ENCODE measurements at places on chromosomes 6 and 20.
A peak's percentile ranks its signal among the peaks of the same experiment; 100 is the strongest.

GRCh38 chr6:119052987-119053386 is 25.5 kb downstream of the FAM184A start:
- no peak for DNase-seq

- no peak for DNase-seq
Observed at GRCh38 chr6:4169028-4169789, 33.8 kb upstream of the ECI2 start.

- no peak for DNase-seq
Observed at GRCh38 chr20:3277686-3278465, 38.9 kb upstream of the SLC4A11 start.

GRCh38 chr20:42046371-42047085 is 428.4 kb upstream of the CHD6 start:
- DNase-seq, result no peak

DNA sequence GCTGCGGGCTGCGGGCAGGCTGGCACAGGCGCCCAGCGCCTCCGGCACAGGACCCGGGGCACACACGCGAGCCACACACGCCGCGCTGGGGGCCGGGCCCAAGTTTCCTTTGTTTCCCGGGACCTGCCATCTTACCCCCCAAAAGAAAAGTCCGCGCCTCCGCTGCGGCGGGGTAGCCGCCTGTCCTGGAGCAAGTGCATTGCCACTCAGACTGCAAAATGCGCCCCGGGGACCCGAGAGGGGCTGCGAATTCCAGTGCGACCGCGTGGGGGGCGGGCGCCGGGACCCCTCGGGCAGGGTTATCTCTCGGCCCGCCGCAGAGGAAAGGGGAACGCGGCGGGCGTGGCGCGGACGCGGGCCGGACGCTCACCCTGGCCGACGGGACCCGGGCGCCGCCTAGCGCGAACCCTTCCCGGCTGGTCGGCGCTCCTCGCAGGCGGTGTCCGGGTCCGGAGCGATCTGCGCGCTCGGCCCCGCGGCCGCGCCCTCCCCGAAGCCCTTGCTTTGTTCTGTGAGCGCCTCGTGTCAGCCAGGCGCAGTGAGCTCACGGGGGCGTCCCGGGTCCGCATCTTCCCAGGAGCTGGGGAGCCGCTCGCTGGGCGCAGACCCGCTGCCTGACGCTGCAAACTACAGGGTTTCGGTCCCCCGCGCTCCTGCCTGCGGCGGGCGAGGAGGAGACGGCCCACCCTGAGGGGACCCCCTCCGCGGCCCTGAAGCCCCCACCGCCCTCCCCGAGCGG is 639 bp upstream of the CD24 start:
- peak; percentile 63 for DNase-seq

- no peak for DNase-seq
Observed at GRCh38 chr6:42702200-42702599, 20.2 kb downstream of the PRPH2 start.

DNA sequence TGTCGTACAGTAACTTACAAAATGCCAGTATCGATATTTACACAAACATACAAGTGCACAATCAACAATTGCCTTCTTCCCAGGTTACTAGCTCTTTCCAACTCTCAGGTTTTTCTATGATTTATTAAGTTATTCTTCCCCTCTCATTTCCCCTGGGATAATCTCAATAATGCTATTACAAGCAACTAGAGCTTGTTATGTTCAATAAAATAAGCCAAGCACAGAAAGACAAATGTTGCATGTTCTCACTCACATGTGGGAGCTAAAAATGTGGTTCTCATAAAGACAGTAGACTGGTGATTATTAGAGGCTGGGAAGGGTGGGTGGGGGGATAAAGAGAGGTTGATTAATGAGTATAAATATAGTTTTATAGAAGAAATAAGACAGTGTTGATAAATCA is 577.1 kb downstream of the HACE1 start:
- no peak for DNase-seq

- DNase-seq, result no peak
Observed at GRCh38 chr20:54208548-54209176, 775 bp downstream of the PFDN4 start.

DNA sequence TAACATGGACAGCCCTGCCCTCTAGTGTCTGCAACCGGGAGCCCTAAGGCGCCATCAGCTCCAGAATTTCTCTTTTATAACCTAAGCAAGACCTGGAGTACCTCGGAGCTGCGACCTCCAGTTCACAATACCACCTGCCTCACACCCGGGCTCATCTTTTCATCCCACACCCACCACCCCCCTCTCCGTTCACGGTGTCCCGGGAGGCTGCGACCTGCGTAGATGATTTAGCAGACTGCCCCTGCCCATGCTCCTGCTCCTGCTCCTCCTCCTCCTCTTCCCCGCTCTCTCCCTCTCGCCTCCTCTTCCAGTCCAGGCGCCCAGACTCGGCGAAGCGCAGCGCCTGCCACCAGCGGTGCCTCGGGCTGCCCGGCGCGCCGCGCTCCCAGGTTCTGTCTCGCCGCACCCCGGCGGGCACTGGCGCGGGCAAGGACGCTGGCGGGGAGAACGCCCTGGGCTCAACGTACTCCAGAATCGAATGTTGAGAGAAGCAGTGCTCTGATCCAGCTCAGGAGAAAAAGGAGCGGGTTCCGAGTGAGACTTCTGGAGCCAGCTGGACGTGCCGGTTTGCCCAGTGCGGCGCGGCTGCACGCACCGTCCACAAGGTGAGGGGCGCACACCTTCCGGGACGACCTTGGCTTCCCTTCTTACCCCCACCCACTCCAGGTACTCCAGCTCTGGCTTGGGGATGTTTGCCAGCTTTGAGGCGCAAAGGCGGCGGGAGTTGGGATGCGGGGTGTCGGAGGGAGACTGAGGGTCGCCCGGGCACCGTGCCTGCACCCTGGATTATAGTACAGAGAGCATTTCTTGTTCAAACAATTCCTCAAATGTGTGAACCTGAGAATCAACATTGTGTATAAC is at the start of gene HTR1E:
Gene HTR1E (plus strand): TSS at position 310 of the 861 bp plus-strand sequence. CDS start 77,807 bp downstream, outside the sequence.
- no peak for DNase-seq

DNA sequence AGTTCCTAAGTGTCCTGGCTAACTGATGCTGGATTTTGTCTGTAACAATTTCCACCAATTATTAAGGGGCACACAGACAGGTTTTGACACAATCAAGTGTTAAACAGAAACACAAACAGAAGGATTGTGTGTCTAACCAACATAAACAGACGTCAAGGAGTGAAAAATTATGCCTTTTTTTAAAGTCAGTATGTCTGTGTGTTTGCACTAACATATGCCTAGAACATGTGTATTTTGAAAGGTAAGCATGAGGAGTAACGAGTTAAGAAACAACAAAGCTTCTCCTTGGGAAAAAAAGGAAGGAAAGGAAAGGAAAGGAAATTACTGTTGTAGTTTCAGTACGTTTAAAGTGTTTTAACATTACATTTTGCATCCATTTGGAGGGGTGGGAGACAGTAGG is 466.3 kb upstream of the ID4 start:
- no peak for DNase-seq

DNA sequence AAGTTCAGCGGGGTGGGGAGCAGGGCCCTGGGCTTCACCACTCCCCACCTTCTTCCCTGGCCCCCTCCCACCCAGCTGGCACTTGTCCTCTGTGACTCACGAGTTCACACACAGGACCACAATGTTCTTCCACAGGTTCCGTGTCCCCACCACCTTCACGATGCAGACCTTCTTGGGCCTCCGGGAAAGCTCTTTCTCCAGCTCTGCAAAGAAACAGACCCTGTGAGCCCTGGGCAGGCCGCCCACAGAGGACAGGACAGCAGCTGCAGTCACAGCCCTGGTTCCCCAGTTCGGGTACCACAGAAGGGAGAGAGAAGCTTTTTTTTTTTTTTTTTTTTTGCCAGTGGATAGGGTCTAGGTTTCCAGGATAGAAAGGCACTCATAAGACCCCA is 30.9 kb downstream of the PSMG4 start:
- DNase-seq, result peak; percentile 49

- no peak for DNase-seq
Observed at GRCh38 chr6:38498085-38498484, 141.6 kb downstream of the BTBD9 start.

- no peak for DNase-seq
Observed at GRCh38 chr20:10463622-10464021, 28.5 kb downstream of the SLX4IP start.

- DNase-seq, result no peak
Observed at GRCh38 chr6:143538374-143538773, 26.9 kb upstream of the FUCA2 start.

GRCh38 chr6:168319279-168320111 is at the start of gene DACT2:
DACT2 (minus strand) TSS chr6:168319777; CDS start chr6:168319633, 144 bp downstream.
- DNase-seq, result no peak

DNA sequence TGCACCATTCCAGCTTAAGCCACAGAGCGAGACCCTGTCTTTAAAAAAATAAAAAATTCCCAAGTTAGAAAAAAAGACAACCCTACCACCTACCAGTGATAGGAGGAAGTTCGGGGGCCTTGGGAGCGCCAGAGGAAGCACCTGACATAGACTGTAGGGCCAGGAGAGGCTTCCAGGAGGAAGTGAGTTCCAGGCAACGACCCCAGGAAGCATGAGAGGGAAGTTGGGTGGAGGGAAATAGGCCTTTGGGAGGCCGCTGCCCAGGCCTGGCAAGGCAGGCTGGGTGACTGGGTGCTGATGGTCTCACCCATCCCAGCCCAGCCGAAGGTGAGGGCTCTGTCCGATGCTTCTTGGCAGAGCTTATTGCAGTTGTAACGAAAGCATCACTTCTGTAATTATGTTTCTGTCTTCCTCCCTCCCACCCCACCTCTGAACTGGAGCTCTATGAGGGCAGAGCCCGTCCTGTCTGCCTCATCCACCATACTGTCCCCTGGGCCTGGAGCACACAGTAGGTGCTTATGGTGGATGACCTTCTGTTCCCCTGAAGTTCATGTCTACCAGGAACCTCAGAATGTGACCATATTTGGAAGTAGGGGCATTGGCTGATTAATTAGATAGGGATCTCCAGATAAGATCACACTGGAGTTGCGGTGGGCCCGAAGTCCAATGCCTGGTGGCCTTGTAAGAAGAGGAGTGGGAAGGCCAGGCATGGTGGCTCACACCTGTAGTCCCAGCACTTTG is 54.1 kb downstream of the UBE2V1 start:
- DNase-seq, result no peak

GRCh38 chr6:161079566-161080262 is 88.1 kb downstream of the MAP3K4 start:
- DNase-seq, result no peak

DNA sequence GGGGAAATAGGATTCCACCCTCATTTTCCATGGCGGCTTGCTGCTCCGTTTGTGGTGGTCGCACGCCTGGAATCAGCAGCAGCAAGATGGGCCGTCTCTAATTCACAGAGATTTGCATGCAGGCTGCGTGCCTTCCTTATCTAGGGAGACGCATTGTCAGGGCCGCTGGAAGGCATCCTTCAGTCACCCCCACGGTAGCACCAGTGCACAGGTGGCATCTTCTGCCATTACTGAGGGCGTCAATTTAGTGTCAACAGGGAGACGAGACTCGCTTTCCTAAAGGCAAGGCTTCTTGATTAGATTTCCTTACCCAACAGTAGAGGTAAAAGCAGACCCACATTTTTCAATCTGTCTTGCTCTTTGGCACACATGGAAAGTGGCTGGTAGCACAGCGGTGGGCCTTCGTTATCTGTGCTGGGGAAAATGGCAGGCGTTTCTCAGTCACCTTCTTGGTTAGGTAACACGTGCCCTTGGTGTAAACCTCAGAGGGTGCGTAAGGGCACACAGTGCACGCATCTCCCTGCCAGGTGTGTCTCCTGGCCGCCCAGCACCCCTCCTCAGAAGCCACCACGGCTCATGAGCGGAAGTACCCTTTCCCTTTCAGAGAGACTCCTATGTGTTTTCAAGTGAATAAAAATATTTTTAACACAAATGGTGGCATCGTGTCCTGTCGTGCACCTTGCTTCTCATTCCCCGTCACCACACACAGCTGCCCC is 27.3 kb upstream of the VSTM2L start:
- DNase-seq, result no peak

DNA sequence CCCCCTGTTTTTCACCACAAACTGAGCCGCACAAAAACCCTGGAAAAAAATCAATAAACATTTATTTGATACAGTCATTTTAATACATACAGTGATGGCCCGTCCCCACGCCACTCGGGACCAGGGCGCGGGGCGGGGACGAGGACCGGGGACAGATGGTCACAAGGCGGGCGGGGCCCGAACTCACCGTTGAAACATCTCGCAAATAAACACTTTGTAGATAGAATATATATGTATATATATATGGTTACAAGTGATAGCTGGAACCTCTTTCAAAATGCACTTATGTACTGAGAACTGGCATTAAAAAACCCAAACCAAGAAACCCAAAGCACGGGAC is 418 bp upstream of the UCKL1 start:
- DNase-seq, result no peak

GRCh38 chr6:84227044-84227433 is 404 bp downstream of the CEP162 start:
- DNase-seq, result no peak

GRCh38 chr20:33239979-33240736 is 4.4 kb downstream of the BPIFA1 start:
- no peak for DNase-seq

GRCh38 chr6:89045576-89045975 is 35.0 kb upstream of the PNRC1 start:
- no peak for DNase-seq

DNA sequence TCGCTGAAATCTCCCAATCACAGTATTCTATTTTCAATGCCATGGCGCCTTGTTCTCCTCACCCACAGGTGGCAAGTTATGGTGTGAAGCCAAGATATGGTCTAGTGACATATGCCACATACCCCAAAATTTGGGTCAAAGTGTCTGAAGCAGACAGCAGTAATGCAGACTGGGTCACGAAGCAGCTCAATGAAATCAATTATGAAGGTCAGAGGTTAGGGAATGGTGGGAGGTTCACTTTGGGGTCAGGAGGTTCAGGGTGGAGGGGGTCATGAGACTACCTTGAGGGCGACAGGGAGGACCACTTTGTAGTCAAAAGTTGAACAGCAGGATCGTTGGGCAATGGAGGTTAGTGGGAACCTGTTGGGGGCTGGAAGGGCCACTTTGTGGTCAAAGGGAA is 2.4 kb downstream of the CFB start:
- no peak for DNase-seq

DNA sequence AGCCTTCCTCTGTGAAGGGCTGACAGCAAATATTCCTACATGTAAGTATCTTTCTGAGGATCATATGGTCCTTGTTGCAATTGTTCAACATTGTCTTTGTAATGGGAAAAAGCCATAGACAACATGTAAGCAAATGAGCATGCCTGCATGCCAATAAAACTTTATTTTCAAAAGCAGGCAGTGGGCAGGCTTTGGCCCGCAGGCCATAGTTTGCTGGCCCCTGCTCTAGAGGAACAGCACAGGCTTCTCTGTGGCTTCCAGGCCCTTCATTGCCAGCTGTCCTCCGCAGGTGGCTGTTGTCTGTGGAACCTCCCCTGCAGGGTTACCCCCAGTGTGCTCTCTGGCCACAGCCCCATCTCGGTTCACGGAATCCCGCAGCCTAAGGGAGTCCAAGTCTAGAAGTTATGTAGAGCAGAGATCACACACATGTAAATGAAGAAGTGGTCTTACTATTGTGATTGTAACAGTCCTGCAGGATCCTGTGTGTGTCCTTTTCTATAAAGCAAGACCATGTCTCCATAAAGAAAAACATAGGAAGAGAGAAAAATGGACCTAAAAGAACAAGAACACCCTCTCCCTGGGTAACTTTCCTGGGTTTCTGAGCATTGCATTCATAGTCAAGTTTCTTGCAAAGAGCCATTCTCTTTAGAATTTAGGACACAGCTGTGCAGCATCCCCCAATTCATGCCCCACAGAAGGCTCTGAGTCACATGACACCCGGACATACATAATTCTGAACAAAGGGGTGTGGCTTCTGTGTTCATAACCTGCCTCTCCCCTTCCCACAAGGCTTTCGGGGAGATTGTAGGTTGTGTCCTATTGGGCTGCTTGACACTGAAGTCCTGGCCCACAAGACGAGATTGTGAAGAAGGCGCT is 10.0 kb downstream of the UNC93A start:
- DNase-seq, result no peak

GRCh38 chr20:60352017-60352416 is 393.8 kb downstream of the CDH26 start:
- no peak for DNase-seq

Data from tibial artery (tissue), 4 donors.